H1 (cell line): ENCODE measurements at places on chromosomes 5 and 9. TPM values are rescaled to one million over a fixed set of nuclear protein-coding genes. Genes with fewer than 3 reads are reported as not detected.

- DNase-seq, result peak; percentile 51
Measured at GRCh38 chr9:128554155-128554862, 1.9 kb downstream of the SPTAN1 start.

The SLC6A18 gene
- not detected in 2 replicates for total RNA-seq

The PCDHB1 gene
- total RNA-seq, result 0.04 and 0.08 TPM in 2 replicates

GRCh38 chr9:109794361-109795012 is 14.5 kb downstream of the PALM2AKAP2 start:
- no peak for DNase-seq

DNA sequence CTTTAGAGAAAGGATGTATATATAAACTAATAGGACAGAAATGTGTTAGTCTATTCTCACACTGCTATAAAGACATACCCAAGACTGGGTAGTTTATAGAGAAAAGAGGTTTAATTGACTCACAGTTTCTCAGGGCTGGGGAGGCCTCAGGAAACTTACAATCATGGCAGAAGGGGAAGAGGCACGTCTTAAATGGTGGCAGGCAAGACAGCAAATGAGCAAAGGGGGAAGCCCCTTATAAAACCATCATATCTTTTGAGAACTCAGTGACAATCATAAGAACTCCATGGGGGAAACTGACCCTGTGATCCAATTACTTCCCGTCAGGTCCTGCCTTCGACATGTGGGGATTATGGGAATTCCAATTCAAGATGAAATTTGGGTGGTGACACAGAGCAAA is 8.8 kb upstream of the RICTOR start:
- DNase-seq, result no peak

DNA sequence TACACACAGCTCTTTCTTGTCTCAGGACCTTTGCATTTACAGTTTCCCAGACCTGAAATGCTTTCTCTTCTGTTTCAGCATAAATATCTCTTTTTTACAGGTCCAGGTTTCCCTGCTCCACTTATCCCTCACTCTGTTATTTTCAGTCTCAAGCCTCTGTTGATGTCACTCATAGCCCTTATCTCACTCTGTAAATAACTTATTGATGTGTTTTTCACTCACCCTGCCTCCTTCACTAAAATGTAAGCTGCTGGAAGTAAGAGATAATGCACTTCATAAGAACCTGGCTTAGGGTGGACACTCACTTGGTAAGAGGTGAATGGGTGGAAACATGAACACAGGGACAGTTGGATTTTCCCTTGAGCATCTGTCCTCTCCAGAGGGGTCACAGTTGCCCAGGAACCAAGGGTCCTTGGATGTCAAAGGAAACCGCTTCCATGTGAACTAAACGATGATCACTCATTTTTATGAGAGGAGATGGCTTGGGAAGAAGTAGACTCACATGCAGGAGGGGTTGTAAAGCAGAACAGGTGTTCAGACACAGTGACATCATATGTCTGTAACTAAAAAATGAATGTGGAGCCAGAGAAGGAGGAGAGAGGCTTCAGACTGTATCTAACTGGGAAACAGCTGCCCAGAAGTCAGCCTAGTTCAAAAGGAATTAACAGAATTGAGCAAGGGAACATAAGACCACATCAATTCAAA is 5.5 kb upstream of the HTR4 start:
- no peak for DNase-seq

DNA sequence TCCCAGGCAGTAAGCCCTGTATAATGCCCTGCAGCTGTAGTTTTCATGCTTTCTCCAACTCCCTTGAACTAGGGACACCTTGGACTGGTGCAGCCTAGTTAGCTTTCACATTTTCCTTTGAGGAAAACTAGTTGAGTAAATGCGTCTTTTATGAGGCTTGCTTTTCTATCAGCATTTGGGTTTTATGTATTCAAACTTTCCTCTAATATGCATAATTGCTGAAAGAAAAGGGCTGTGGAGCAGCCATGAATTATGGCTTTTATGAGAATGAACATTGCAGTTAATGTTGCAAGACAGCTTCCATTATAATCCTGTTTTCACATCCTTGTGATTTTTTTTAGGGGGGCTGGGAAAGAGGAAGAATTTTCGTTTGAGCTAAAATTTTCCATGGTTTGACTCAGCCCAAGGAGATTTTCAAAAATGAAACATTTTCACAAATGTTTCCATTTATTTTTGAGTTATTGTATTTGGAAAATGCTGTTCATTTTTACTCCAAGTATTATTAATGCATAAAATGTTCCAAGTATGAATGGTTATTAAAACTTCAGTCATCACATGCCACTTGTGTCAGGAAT is 57.9 kb upstream of the PPP3R2 start:
- no peak for DNase-seq

The F12 gene
- total RNA-seq, result 5.4 and 6.5 TPM in 2 replicates

GRCh38 chr5:8981496-8981895 is 564.4 kb downstream of the SEMA5A start:
- no peak for DNase-seq

DNA sequence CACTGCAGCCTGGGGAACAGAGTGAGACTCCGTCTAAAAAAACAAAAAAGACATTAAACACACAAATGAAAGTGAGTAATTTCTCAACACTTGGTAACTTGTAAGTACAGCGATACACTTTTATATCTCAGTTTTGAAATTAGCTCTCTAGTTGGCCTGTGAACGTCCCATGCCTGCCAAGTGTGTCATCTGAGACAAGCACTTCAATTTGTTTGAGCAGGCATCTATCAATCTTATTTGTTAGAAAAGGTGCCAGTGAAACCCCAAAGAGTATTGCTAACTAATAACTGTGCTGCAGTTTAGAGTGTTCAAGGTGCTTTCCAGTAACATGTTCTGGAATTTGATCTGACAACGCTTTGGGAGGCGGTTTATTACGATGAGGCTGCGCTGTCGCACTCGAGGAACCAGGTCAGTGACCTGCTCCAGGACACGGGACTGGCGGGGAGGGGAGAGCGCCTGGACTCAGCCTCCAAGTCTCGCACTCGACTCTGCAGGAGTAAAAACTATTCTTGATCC is 1.1 kb upstream of the SPIN1 start:
- no peak for DNase-seq

- DNase-seq, result no peak
Measured at GRCh38 chr9:92754091-92754745, 10.4 kb downstream of the BICD2 start.

GRCh38 chr9:7788772-7789171 is 10.8 kb downstream of the DMAC1 start:
- no peak for DNase-seq

The NPR2 gene
- 11.0 and 14.3 TPM in 2 replicates for total RNA-seq

The DEPDC1B gene
- 64.9 and 67.4 TPM in 2 replicates for total RNA-seq

The PCDHB13 gene
- total RNA-seq, result 1.1 and 1.4 TPM in 2 replicates

DNA sequence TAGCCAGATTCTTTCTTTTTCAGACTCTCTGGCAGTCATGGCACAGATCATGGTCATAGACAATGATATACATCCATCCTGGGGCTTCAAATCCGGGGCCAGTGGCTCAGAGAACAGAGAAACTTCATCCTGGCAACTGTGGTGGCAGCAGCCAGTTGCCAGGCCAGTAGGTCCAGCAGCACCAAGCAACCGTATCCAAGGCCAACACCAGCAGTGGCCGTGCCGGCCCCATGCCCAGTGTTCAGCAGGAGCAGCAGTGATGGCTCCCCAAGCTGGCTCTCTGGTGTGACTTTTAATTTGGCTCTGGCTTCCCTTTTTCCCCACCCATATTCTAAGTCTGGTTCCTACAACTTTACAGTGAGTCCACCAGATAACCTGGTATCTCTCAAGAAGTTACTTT is 300.5 kb downstream of the DEPDC1B start:
- DNase-seq, result no peak

GRCh38 chr9:6692881-6693361 is 47.4 kb upstream of the GLDC start:
- DNase-seq, result no peak

DNA sequence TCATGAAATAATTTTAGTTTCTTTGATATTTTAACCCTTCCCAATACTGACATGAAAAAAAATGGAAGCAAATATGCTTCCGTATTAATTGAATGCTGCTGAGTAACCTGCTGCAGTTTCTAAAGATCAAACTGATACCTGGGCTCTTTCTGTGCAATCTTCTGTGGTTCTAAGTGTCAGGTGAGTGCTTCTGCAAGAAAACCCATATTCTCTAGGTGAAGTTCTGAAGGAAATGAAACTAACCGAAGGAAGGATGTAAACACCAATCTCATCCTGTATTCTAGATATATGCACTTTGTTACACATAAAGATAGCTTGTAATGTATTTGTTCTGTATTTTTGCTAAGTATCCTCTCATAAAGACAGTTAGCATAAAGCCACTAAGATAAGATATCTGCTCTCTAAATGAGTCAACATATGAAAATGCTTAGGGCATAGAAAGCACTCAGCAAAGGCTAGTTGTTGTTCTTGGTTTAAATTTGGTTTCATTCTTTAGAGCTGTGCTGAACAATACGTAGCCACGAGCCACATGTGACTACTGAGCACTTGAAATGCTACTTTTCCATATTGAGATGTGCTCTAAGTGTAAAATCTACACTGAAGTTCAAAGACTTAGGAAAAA is 52.0 kb downstream of the ITGA2 start:
- no peak for DNase-seq

DNA sequence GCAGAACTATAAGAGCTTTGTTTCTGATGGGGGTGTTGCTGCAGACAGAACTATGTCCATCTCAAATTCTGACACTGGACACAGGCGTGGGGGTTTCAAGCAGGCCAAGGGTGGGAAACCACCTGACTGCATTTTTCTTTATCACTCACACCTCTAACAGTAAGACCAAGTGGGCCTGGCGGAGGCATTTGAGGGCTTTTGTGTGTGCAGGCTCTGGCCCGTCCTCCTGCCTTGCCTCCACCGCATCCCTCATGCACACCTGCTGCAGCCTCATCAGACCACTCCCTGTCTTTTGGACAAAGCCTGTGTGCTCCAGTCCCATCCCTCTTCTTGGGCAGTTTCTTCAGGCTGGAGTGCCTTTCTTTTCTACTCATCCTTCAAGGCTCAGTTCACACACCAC is 7.9 kb downstream of the OR13J1 start:
- no peak for DNase-seq

DNA sequence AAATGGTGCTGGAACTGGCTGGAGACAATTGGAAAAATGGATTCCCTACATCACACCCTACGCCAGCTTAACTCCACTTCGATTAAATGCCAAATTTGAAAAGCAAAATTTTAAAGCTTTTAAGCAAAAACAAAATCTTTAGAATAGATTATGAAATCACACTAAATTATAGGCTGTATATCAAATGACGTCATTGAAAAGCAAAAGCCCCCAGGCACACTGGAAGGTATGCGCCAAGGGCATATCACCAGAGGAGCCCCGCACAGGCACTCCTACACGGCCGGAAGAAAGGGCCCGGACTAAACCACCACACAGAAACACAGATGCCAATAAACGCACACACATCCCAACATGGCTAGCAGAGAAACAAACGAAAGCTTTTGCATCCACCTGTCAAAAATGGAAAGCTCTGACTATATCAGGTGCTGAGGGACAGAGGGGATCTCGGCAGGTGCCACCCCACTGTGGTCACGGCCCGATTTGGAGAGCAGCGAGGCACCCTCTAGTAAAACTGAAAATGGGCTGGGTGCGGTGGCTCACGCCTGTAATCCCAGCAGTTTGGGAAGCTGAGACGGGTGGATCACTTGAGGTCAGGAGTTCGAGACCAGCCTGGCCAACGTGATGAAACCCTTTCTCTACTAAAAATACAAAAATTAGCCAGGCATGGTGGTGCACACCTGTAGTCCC is 17.0 kb upstream of the MXD3 start:
- no peak for DNase-seq

The CDH9 gene
- 0.54 and 0.73 TPM in 2 replicates for total RNA-seq

The CATSPER3 gene
- total RNA-seq, result 0.48 TPM in 1 of 2 replicates, not detected in the other

The SLCO6A1 gene
- total RNA-seq, result 0.54 and 0.56 TPM in 2 replicates

DNA sequence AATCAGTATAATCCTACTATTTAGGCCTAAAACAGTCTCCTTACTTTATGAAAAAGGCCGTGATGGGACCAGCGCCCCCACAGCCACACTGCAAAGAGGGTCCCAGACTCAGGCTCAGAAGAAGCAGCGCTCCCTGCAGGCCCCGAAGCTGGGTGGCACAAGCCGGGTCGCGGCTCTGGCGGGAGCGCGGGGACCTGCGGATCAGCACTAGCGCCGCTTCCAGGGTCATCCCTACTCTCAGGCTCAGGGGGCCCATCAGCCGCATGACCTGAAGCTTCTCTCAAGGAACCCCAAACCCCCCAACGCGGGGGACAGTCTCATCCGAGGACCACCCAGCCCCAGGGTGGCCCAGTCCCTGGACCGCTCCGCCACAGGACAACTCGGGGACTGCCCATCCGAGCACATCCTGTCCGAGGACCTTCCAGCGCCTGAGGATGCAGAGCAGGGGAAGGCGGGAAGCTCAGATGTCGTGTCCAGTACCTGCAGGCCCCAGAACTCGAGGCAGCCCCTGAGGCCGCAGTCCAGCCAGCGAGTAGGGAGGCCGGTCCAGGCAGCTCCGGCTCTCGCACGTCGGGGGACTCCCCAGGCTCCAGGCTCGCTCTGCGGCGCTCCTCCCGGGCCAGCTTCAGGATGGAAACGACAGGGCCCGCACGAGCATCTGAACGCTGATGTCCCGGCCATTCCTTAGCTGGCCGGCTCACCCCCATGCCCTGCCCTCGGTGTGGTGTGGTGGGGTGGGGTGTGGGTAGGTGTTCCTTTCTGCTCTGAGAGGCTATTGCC is 32.4 kb upstream of the CDK20 start:
- no peak for DNase-seq

DNA sequence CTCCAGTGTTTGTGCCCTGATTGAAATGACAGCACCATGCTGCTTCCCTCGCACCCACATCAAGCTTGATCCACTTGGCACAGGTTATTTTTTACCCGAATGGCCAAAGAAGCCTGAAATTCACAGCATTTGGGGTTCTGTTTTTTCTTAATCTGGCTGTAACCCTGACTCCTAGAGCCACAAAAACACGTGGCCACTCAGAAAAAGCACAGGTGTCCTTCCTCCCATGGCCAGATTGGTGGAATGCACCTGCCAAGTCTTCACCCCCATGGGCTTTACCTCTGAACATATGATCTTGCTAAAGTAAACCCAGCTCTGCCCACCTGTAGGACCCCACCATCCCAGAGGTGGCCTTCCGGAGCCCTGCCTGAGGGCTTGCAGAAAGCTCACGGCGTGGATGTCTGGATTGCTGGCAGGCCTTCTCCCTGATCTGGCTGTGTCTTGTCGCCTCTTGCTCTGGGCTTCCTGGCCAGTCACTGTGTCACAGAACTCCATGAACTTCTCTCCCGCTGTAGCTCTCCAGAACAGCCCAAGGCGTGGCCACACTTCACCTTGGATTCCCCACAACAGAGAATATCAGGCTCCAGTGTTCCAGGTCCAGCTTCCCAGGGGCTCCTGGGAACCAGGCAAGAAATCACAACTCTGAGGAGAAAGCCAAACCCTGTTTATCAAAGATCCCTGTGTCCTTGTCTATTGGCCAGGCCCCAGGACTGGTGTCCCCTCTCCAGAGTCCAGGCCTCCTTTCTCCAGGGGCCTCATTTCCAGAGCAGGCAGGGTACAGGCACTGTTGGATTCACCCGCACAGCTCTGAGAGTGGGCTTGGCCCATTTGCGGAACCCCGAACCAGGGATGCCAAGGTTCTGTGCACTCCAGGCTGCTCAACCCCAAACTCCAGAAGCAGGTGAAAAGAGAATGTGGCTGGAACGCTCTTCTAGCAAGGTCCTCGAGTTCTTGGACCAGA is 272.5 kb downstream of the SYK start:
- DNase-seq, result no peak

GRCh38 chr5:11323761-11324160 is 562.7 kb upstream of the DAP start:
- DNase-seq, result no peak

The CER1 gene
- total RNA-seq, result 2.2 and 3.4 TPM in 2 replicates

GRCh38 chr5:89034588-89034987 is 151.6 kb upstream of the MEF2C start:
- DNase-seq, result no peak

GRCh38 chr9:110928599-110928998 is 109.7 kb downstream of the LPAR1 start:
- DNase-seq, result no peak

The NEURL1B gene
- total RNA-seq, result 5.7 and 6.1 TPM in 2 replicates
